Iris pigment epithelial cell (primary cell): ENCODE measurements at places on chromosomes 6 and 20.

DNA sequence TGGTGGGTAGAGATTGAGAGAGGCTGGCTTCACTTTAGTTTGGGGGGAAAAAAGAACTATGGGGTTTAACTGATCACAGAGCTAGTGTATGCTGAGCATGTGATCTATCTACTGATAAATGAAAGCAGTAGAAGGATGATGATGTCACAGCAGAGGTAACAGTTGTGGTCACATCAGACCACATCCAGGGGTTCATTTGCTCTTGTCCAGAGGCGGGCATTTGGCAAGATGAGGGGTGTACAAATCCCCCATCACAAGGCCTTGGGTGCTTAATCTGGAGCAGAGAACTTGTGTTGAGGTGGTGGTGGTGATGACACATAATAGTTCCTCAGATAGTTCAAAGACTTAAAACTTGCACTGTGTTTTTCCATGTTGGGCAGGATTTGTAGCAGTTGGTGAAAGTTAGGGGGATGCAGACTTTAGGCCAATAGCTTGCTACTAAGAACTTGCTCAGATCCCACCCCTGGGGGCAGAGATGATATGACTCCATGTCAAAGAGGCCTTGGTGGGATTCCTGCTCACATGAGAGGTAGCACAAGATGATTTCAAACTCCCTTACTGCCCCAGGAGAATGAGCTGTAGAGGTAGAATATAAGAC is 63.4 kb downstream of the PRDM1 start:
- no peak for DNase-seq

DNA sequence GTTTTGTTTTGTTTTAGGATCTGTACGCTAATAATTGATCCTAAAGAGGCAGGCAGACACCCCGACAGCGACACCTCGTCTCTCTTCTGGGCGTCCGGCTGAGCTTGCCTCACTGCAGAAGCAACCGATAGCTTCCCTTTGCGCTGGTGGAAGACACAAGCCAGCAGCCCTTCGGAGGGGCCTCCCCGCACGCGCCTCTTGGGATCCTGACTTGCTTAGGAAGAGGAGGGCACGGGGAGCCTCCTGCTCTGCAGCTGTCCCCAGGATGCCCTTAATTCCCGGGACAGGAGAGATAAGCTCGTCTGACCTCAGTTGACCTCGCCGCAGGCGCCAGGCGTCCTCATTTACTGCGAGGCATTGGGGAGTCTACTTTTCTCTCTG is 94.0 kb downstream of the CD83 start:
- peak; percentile 34 for DNase-seq

- DNase-seq, result no peak
Observed at GRCh38 chr6:166930354-166930891, 25.9 kb downstream of the RNASET2 start.

DNA sequence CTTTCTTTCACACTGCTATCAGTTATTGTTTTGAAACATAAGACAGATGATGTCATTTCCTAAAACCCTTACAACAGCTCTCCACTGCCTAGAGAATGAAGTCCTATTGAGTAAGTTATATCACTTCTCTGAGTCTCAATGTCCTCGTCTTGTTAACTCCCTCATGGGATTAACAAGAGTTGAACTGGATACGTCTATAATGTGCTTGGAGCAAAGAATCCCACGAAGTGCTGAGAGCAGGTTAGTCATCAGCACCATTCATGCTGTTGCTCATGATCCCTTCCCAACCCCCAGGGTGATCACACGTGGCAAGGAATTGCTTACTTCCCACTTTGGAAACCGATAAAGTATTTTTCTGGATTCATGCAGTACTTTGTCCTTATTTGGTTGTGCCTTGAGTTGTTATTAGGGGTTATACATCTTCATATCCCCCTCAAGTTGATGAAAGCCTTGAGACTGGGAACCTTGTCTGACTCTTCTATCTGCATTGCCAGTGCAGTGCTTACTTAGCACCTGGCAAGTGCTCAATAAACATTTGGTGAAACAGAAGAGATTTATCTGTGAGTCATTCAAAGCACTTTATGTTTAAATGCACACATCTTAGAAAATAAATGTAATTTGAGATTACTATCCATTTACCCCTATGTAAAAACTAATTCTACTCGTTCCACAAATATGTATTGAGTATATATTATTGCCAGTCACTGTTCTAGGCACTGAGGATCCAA is 487.5 kb downstream of the EPM2A start:
- peak; percentile 97 for DNase-seq

DNA sequence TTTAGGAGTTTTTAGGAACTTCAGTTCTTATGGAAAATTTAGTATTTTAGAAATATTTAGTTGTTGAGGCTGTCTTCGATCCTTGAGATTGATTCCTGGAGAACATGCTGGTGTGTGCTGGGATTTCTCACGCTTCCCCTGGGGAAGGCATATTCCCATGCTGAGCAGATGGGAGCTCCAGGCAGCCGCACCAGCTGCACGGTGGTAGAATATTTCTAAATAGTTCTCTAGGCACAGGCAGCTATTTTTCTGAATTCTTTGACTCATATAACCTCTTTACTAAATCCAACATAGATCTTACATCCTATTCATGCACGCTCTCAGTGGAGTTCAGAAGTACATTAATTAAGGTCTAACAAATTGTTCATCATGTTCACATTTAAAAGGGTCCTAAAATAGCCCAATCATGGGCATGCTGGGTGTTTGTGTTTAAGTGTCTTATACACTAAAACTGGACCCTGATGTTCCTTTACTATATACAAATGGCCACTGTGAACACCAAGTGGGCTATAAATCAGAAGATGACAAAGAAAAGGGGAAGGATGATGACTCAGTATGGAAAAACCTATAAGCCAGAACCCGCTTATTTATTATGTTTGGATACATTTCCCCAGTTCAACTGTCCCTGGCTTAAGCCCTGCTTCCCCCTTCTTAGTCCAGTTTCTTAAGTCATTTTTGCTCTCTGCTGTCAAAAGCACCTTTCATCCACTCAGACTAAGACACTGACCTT is 138.5 kb downstream of the UST start:
- peak; percentile 82 for DNase-seq

- DNase-seq, result no peak
Observed at GRCh38 chr20:10428008-10428407, 6.0 kb downstream of the MKKS start.

DNA sequence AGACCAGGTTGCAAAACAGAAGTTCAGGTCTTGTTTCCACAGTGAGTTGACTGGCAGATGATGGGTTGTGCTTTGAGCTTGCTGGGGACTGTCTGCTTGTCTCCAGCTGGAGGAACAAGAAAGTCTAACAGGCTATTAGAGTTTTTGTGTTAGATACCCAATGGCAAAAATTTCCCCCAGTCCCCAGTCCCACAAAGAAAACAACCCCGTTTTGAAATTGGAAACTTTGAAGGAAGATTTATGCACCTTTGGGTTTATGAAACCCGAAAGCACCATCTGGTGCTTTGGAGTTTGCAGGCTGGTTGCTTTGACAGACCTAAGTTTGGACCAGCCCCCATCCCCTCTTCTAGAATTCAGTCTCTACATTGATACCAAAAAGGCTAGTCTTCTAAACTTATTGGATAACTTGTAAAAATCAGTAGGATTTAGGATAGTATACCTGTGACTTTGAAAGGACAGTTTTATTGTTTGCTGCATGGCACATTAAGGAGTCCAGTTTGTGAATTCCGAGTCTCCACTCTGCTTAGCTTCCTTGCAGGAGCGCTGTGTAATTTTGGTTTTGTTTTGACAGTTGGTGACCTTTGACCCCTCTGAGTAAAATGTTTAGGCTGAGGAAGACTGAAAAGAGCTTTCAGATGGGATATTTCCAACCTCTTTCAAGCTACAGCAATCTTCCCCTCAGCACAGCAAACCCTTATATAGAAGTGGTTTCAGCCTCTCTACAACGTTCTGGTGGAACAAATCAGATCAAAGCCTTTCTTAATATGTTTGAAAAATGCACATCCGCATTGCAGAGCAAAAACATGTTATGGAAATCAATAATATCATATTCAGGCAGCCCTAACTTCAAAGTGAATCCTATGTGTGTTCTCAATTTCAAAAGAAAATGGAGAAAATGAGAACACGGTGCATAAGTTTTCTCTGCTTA is 25.5 kb upstream of the PRL start:
- DNase-seq, result no peak

DNA sequence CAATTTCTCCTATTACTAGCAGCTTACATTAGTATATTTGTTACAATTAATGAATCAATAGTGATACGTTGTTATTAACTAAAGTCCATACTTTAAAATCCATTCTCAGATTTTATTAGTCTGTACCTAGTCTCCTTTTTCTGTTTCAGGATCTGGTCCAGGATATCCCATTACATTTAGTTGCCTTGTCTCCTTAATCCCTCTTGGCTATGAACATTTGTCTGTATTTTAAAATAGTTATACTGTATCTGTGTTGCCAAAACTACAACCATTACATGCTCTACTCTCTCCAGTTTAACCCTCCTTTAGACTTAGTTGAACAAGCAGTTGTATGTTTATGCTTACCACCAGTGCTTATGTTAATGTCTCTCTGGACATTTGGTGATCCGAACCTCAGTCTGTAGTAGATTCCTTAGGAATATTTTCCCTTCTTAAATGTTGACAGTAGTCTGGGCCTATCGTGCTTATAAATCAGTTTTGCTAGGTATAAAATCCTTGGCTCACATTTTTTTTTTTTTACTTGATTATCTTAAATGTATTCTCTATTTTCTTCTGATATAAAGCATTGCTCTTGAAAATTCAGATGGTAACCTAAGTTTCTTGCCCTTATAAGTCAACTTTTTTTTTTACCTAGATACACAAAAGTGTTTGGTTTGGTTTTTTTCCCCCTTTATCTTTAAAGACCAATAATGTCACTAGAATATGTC is 12.2 kb downstream of the ALDH5A1 start:
- DNase-seq, result no peak

DNA sequence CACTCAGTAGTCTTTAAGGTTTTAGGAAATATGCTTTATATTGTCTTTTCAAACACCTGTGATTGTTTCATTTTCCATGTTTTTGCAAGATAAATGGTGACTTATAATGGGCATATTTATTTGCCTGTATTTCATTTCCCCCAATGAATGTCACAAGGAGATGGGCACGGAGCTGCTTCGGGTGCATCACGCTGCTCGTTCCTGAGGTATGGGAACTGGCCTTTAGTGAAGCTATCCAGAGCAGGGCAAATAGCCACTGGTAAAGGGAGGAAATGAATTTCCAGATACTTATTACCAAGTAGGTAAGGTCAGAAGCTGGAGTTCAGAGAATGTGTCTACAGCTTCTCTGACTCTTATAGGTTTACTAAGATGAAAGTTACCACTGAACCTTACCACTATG is 3.7 kb downstream of the POU3F2 start:
- DNase-seq, result no peak

DNA sequence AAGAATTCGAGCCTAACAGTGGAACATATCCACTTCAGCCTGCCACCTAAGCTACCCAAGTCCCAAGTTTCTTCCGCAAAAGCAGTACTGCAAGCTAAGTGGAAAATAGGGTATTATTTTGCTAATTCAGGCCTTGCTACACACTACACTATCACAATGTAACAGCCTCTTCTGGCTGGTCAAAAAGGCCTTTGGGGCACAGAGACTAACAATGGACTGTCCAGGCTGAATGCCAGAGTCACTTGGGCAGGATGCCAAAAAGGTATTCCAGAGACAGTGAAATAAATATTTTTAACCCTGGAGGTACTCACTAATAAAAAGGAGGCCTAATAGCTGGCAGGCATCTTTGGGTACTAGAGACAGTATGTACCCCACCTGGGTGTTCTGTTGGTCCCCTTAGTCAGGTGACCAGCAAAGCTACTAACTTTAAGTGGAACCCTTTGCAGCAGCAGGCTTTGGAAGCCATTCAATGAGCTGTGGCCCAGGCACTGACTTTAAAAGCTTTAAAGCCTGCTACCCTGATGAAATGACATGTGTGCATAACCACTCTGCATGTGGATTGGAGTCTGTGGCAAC is 692.1 kb downstream of the HTR1B start:
- no peak for DNase-seq

GRCh38 chr20:58008866-58009265 is 219.6 kb downstream of the ANKRD60 start:
- DNase-seq, result no peak

GRCh38 chr6:112831022-112831421 is 483.9 kb downstream of the RFPL4B start:
- peak; percentile 26 for DNase-seq

- DNase-seq, result no peak
Observed at GRCh38 chr6:109014606-109015005, 80.0 kb downstream of the SESN1 start.

DNA sequence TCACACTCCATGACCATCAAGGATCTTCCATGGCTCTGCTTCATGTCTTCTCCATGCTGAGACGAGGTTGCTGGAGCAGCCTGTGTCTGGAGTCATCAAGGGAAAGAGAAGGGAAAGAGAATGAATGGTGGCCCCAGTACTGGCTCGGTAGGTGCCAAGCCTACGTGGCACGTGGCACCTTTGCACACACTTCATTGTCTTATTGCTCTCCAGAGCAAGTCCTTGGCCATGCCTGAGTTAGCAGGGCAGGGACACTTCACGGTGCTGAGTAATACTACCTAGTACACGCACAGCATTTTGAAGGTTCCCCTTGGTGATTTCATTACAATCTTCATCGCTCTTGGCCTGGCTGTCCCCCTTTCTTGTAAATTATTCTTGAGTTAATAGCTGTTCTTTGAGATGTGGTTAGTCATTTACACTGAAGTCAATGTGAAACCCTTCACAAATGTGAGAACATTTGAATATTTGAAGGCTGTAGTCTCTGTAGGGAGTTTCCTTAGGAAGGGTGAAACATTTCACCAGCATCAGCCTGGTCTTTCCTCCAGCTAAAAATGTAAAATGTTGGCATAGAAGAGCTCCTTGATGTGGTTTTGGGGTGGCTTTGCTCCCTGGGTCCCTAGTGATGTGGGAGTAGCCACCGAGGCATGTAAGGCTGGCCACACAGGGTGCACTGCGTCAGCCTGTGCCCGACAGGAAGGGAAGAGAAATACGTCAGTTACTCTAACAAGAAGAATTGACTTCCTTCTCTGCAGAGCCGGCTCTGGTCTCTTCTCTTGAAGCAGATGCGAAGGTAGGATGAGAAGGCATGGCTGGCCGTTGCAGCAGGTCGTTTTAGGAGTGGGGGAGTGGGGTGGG is at the start of gene SYTL3:
Gene SYTL3, plus strand, starts transcription at position 766 of the 855 bp plus-strand sequence. CDS start 13,215 bp downstream, outside the sequence.
- DNase-seq, result peak; percentile 70

- DNase-seq, result no peak
Observed at GRCh38 chr6:69729870-69730449, 66.8 kb downstream of the LMBRD1 start.

- DNase-seq, result peak; percentile 21
Observed at GRCh38 chr6:127939442-127940066, 38.7 kb upstream of the THEMIS start.

- DNase-seq, result no peak
Observed at GRCh38 chr6:33142501-33143070, 49.7 kb downstream of the COL11A2 start.

DNA sequence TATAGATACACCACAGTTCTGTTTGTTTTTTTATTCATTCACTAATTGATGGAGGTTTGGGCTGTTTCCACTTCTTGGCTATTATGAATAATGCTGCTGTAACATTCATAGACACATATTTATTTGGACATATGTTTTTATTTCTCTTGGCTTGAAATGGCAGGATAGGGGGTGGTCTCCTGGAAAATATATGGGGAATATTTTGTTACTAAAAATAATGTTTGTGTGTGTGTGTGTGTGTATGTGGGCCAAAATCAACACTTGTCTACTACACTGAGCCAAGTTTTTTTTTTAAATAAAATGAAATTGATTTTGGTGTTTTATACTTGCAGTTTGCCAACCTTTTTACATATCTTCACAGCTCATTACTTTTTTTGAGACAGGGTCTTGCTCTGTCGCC is 264.4 kb upstream of the SULF2 start:
- DNase-seq, result no peak
